ENCODE measurements at places on chromosomes 3 and 15.

- DNase-seq, result no peak
These were observed 21.3 kb upstream of the CACNA2D2 start for GRCh38 chr3:50524746-50525145.

GRCh38 chr15:49620199-49620598, 419 bp downstream of the FAM227B start:
- DNase-seq, result no peak

DNA sequence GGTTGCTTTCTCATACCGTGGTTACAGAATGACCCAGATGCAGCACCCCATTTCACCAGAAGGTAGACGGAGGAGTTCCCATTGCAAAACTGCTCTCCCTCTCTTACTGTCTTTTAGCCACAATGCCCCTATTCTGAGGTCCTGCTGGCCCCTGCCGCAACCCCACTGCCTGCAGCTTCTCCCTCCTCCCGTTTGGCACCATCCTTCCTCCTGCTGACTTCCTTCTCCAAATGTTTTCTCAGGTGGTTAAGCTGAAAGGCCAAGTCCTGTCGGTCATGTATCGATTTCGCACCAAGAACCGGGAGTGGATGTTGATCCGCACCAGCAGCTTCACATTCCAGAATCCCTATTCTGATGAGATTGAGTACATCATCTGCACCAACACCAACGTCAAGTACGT, 132.3 kb upstream of the ABHD17C start:
- no peak for DNase-seq

DNA sequence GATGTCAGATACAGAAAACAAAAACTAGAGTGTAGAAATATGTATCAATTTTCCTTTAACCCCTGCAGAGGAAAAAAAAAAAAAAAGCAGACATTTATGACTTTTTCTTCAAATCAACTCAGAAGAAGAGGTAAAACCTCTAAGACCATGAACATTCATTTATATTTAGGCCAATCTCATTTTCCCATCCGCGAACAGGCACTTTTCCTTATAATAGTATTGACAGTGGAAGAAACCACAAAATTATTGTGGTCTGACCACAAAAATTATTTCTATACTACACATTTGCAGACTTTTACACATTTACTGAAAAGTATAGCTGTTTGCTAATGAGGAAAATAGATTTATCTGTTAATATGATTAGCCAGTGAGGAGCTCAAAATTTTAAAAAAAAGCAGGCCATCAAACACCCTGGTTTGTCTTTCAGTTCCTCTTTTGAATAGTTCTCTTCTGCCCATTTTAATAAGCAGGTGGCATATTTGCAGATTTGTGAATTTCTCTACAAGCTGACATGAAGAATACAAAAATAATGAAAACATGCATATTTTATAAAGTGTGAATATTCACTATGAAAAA, 5.7 kb downstream of the OSBPL11 start:
- DNase-seq, result no peak

DNA sequence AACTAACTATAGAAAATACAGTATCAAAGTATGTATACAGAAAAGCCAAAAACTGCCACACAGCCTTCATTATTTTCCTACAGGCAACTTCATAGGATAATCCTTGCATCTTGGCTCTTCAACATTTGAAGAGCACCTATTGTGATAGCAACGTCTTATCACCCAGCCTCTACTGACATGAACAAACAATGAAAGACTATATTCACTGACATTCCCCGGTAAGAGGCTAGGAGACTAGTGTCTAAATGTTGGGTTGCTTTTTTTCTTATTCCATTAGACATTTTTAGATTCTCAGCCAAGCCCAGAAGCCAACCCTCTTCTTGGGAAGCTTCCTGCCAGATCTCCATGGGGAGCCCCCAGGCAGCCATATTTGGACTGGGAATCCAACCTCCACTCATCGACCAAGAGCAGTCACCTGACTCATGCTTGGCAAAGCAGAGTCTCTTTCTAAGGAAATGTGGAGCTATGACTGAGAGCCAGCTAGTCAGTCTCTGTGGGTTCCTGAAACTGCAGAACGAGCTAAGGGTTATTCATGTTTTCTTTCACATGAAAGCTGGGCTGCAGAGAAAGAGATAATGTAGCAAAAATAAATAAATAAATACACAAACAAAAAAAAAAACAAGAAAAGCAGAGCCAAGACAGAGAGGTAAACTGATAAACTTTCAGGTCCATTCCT, 227.5 kb downstream of the MAGI1 start:
- DNase-seq, result no peak

- DNase-seq, result no peak
These were observed 3.3 kb downstream of the TMEM108 start for GRCh38 chr3:133041524-133041829.

- DNase-seq, result no peak
These were observed 45.8 kb downstream of the IGF1R start for GRCh38 chr15:98694161-98694560.

DNA sequence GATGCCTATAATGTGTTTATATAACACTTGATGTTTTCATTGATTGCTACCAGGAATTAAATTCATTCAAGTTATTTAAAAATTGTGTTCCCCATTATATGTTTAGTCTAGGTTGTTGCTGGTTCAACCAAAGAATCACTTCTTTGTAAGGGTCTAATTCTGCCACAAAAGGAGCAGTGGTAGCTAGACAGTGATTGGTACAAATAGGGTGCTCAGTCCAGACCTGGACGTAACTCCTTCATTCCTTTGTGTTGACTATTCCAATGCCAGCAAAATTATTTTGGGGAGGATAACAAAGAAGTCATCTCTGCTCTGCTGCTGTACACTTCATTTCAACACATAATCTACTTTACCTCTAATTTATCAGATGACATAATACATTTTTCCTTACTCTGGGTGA, 1.2 kb downstream of the CHMP2B start:
- no peak for DNase-seq

GRCh38 chr3:50164984-50165909, 10.1 kb downstream of the SEMA3F start:
- DNase-seq, result no peak

DNA sequence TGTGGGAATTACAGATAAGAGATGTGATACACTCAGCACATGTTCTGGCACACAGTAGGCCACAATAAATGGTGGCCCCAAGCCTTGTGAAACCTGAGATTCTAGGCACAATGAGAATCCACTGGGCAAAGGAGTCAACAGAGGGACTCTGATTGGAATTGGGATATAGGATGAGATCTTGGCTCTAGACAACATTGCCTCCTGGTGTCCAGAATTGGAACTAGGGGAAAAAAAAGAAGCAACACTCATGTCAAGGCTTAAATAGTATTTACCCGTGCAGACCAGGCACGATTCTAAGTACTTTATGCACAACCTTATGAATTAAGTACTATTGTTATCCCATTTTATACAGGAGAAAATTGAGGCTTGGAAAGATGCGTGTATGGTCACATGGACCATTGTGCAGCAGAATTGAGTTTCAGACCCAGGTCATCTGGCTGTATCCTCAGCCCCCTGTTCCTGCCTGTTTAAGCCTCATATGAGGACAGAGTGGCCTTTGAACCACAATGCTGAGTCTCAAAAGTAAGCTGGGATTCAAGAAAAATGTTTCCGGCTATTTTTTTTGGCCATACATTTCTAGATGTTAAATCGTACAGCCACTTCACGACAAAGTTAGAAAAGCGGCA, 124.8 kb downstream of the SV2B start:
- no peak for DNase-seq

- no peak for DNase-seq
These were observed 5.1 kb downstream of the SPATA12 start for GRCh38 chr3:57065588-57065987.

- DNase-seq, result no peak
These were observed 192.4 kb upstream of the DPH6 start for GRCh38 chr15:35738370-35738769.

DNA sequence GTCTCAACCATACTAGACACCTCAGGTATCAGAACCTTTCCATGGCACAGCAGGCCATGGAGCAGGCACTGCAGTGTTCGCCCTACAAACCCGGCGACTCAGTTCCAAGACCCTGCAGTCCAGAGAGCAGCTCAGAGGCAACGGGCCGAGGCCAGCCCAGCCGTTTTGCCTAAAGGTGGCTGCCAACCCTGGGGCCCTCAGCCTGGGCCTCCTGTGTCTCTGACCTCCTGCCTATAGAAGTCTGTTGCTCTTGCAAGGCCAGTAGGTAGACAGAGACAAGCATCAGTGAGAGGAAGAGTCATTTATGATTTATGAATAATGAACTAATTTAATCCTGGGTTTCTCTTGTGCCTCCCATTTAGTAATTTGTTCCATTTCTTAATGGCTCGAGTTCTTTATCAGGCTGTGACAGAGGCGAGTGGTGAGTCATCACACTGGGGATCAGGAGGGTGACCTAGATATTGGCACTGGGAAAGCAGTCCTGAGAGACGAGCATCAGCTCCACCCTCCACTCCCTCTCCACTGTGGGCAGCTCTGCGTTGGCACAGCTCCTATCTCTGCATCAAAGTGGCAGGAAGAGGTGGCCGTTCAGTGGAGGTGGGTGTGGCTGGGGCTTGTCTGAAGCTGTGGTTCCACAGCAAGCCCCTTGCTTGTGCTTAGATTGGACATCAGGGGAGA, 79.8 kb downstream of the ABHD5 start:
- peak; percentile 51 for DNase-seq

GRCh38 chr3:172987273-172987672, 153.8 kb downstream of the SPATA16 start:
- DNase-seq, result no peak

GRCh38 chr3:151918253-151919029, 45.0 kb downstream of the SUCNR1 start:
- no peak for DNase-seq

DNA sequence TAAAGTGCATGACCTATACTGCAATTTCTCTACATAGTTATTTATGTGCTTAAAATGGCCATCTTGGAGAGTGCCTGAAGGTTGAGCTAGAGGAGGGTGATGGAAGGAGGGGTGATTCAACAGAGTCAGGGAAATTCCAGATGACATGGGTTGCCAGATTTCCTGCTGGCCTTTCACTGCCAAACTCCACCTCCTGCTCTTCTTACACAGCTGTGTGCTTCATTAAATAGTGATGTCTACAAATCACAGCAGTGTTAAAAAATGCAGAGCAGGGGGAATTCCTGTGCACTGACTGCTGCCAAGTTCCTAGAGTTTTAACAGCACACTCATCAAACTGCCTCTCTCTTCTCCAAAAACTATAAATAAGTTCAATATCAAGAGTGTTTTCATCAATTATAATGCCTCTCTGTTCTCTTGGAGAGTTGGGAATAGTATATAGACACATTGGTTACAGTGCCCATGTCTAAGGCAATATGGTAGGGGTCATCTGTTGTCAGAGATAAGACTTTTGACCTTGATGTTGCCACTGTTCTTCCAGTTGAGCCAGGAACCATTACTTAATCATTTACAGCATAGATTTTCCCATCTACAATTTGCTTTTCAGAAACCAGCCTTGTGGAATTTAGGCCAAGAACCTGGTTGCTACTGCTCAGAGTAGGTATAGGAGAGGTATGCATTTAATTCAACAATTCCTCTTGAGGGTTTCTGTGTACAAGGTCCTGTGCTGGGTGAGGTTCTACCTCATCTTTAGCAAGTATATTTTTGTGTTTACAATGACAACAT, 79.6 kb downstream of the TP63 start:
- peak; percentile 9 for DNase-seq

GRCh38 chr3:150370999-150371398, 37.1 kb upstream of the TSC22D2 start:
- DNase-seq, result no peak

DNA sequence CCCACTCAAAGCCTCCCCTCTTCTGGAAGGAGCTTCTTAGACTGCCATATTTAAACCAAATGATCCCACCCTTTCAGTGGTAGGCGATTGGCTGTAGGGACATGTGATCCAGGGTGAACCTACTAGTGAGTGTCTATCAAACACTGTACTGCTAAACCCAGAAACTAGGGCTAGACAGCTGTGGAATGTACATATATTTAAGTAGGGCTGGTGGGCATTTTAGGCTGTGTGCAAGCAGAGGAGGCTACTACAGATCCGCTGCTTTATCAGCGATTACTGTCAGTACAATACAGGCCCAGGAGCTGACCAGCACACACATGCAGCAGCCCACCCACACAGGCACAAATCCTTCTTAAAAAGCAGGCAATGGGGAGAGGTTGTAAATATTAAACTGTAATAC, 15.4 kb upstream of the LARP6 start:
- DNase-seq, result no peak

- DNase-seq, result no peak
These were observed 42.0 kb downstream of the WHAMM start for GRCh38 chr15:82851306-82851850.

- no peak for DNase-seq
These were observed 13.1 kb upstream of the SKIC8 start for GRCh38 chr15:78312536-78312935.

- no peak for DNase-seq
These were observed 308.8 kb upstream of the NR2E3 start for GRCh38 chr15:71501344-71502076.

DNA sequence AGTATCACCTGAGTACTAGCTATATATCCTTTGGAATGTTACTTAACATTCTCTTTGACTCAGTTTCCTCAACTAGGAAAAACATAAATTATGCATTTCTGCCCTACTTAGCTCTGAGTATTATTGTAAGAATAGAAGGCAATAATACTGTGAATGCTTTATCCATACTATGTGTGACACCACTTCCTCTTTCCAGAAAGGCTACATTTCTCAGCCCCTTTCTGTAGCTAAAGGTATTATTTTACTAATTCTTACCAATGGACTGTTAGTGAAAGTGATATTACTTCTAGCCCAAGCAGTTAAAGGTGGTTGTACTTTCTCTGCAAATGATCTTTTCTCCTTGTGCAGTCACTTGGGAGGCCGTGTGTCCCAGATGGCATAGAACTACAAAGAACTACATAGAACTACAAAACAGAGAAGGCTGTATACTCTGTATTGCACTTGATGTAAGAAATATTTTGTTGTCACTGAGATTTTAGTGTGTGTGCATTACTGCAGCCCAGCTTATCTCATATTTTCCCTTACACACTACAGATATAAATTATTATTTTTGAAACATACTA, 35.1 kb downstream of the MYH15 start:
- DNase-seq, result no peak

GRCh38 chr3:102444101-102444500, 9.3 kb downstream of the ZPLD1 start:
- no peak for DNase-seq

DNA sequence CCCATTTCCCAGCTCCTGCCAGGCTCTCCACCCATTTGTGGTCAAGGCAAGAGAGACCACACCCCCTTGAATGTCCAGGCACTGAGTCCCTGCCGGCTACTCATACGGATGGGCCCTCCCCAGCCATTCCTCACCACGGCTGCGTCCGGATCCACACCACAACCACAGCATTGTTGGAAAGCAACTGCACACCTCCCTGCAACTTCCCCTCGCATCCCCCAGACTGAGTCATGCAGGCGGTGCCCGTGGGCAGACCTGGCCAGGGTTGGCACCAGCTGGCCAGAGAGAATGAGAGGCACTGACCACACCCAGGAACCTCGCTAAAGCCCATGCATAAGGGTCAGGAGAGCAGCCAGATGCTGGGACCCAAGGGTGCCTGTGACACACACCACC, 30.5 kb downstream of the LOXL1 start:
- DNase-seq, result no peak

GRCh38 chr15:25783607-25784540, 79.3 kb downstream of the ATP10A start:
- peak; percentile 65 for DNase-seq

Data from activated CD4-positive, alpha-beta T cell treated with anti-CD3 and anti-CD28 coated beads for 48 hours (primary cell).